Stimulated activated CD4-positive, alpha-beta T cell treated with anti-CD3 and anti-CD28 coated beads, Interleukin-12 subunit alpha, Interleukin-12 subunit beta, amount 100 ng/mL, for 4 hours (primary cell): ENCODE measurements at places on chromosomes 1 and 21.

- DNase-seq: no peak
Measured at GRCh38 chr1:12088607-12089006, 25.5 kb downstream of the TNFRSF8 start.

- DNase-seq: no peak
Measured at GRCh38 chr1:171350594-171350993, 36.6 kb downstream of the FMO4 start.

GRCh38 chr1:235597867-235598553 lies 51.6 kb downstream of the GNG4 start:
- no peak for DNase-seq

DNA sequence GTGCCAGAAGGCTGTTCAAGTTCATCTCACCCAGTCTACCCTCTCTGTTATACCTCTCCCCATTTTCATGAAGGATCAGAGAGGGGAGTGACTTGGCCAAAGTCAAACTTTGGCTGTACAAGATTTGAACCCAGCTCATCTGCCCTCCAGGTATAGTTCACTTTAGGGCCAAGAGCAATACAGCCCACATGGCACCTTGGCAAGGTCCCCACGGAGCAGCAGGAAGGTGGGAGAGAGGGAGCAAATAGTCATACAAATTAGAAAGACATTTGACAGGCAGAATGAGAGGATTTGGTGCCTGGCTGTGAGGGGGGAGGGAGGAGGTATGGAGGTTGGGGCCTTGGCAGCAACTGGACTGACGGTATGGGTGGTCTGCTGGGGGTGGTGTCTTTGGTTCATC lies 1.0 kb downstream of the HPCAL4 start:
- DNase-seq: no peak

- no peak for DNase-seq
Measured at GRCh38 chr1:16717336-16718098, 22.8 kb upstream of the RNU1-4 start.

GRCh38 chr21:44854391-44854663 lies 19.2 kb downstream of the PTTG1IP start:
- no peak for DNase-seq

- no peak for DNase-seq
Measured at GRCh38 chr1:25893116-25893515, 13.1 kb downstream of the STMN1 start.

DNA sequence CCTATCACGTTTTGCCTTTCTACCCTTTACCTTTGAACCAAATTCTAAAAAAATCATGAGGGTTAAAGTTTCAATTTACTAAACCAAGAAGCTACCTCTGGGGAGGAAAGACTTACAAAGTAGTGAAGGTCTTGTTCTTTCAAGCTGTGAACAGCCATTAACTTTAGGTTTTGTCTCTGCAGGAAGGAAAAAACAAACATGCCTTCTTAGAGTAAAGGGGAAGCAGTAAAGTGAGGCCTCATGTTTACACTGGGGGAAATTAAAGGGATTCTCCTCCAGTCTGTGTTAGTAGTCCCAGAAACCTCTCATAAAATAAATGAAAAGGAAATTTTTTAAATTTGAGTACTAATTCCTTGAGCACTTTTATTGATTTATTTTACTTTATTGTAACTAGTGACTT lies 780.2 kb upstream of the ADGRL2 start:
- DNase-seq: no peak

DNA sequence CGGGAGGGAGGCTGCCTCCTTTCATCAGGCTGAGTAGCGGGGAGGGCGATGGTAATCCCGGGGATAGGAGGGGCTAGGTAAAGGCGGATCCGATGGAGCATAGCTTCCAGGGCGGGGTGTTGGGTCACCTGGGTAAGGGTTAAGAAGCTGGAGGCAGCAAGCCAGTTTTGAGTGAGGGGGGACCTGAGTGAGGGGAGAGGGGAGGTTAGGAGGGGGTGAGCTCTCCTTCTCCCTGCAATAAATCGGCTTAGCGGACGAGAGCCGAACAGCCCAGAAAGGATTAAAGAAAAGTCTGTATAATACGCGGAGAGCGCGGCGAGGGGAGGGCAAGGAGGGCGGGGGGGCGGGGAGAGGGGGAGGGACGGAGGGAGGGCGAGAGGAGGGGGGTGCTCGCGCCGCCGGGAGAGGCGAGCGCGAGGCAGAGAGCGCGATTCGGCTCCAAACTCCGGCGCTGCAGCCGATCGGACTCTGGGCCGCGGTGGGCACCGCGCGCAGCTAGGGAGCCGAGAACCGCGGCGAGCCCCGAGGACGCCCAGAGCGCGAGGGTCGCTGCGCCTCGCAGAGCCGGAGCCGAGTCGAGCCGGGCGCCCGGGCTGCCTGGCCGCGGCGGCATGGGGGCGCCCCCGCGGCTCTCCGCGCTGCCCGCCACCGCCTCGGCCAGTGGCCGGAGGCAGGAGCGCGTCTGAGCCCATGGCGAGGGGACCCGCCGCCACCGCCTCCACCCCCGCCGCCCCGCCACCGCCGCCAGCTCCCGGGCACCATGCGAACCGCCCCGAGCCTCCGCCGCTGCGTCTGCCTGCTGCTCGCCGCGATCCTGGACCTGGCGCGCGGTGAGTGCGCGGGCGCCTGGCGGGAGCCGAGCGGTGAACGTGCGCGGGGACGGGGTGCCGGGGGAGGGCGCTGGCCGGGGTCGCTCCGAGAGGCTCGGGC lies at the start of gene IGSF21:
Gene IGSF21 (plus strand): TSS at position 430 of the 930 bp plus-strand sequence. CDS start 331 bp downstream, at position 761.
- no peak for DNase-seq

- DNase-seq: no peak
Measured at GRCh38 chr21:42411891-42412635, 8.4 kb downstream of the UBASH3A start.

DNA sequence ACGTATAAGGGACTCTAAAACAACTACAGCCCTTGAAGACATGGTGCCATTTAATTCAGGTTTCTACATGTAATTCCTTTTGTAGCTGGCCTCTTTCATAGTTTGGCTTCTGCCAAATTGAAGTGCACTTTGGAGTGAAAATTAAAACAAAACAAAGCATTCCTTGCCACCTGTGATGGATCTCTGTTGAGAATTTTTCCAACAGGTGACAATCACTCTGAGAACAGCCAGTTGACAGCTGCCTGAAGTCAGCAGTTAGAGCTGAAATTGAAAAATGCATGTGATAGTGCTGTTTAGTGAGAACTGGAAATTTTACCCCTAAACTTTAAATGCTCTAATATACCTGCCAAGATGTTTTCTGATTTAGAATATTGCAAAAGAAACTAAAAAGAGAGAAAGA lies 134.5 kb downstream of the SNX7 start:
- no peak for DNase-seq

DNA sequence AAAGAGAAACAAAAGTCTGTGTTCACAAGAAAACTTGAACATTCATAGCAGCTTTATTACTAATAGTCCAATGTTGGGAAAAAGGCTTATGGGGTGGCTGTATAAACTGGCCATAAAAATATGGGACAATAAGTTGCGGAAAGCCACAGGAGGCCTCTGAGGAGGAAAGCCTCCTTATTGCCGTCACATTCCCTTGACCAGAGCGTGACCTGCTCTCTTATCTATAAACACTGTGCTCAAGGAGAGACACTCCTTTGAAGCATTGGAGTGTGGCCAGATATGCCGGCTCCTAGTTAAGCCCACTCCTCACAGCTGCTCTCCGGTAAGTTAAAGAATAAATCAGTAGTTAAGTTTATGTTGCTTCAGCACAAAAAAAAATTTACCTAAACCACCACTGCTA lies 19.7 kb downstream of the OR6Y1 start:
- no peak for DNase-seq

GRCh38 chr1:216014086-216014485 lies 409.2 kb downstream of the USH2A start:
- no peak for DNase-seq

- DNase-seq: no peak
Measured at GRCh38 chr1:153941826-153942725, 4.4 kb downstream of the DENND4B start.

- DNase-seq: no peak
Measured at GRCh38 chr1:106515375-106515774, 541.1 kb upstream of the PRMT6 start.

DNA sequence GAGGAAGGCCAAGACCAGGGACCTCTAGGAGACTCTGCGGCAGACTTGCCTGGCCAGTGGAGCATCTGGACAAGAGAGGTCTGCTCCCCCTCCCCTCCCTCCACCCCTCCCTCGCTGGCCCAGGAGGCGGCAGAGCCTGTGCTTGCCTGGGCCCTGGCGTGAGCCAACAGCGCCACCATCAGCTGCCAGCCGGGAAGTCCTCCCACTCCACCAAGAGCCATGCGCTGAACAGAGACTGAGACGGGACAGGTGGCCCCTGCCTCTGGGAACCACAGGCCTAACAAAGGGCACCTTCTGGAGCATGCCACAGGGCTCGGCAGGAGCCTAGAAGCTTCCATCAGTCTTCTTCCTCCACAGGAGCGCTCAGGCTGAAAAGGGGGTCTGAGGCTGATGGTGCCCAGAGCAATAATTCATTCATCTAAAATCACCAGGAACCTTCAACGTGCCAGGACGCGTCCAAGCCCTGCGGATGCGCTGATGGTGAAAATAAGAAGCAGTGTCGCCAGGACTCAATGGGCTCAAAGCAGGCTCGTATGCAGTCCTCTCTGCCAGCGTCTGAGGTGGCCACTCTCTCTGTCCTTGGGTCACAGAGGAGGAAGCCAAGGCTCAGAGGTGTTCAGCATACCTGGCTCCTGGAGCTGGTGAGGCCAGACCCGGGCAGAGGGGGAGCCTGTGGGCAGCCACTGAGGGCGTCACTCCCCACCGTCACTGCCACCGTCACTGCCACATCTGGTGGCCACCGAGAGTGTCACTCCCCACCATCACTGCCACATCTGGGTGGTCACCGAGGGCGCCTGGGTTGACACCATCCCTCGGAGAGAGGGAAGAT lies 161.2 kb downstream of the NPHP4 start:
- DNase-seq: no peak

DNA sequence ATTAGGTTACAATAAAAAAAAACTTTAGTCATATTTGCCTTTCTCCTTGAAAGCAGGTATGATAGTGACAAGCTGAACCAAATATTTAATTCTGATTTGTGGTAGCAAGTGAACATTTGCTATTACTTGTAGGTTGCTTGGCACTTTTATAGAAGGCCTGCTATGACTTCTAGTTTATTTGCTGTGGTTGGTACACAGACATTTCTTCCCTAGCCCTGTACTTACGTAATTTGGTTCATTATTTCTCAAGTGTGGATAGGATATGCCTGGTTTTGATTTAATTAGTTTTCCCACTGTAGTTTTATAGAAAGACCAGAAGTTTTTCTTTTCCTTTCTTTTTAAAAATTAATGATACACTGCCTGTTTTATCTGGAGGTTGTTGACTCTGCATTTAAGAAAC lies 55.9 kb downstream of the PPP2R5A start:
- no peak for DNase-seq

- no peak for DNase-seq
Measured at GRCh38 chr1:210565306-210565705, 236.6 kb downstream of the HHAT start.

- DNase-seq: no peak
Measured at GRCh38 chr1:64675718-64676345, 69.0 kb upstream of the RAVER2 start.

DNA sequence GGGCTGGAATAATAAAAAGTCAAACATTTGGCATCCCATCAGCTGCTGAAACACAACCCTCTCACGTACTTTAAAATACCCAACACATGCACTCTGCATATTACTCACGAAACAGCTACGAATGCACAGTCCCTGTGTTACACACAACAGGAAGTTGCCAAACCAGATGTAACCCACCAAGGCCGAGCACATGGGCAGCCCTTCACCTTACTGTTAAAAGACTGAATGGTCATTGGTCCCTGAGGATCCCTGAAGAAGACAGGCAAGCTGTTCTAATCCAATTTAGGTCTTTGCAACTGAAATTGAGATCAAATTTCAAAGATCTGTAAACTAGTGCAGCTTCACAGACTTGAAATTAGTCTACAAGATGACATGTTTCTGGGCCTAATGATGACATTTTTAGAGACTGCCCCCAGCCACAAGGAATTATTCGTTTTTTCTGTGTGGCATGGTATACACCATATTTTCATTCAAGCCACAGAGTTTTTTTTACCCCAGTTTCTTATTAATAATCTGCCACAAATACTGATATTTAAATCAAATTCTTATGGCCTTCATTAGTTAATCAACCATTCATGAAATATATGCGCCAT lies 25.6 kb upstream of the IER5 start:
- DNase-seq: no peak

DNA sequence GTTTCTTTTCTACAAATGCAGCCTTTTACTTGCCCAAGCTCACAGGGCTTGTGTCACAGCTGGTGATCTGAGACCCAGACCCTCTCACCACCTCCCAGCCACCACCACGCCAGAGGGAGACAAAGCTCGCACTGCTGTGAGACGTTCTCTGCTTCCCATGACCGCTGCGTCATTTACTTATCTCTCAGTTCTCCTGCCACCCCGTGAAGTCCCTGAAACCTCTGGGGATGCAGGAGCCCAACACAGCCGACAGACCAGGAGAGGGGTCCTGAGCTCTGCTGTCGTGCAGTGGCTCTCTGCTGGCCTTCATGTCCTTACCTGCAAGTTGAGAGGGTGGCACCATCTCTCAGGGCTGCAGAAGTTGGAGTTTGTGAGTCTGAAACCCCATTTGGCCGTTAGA lies 77.7 kb downstream of the SLC16A1 start:
- DNase-seq: no peak

GRCh38 chr1:211259638-211260126 lies 516 bp downstream of the RCOR3 start:
- peak; percentile 54 for DNase-seq

- DNase-seq: no peak
Measured at GRCh38 chr1:211588711-211589110, 9.8 kb upstream of the SLC30A1 start.

DNA sequence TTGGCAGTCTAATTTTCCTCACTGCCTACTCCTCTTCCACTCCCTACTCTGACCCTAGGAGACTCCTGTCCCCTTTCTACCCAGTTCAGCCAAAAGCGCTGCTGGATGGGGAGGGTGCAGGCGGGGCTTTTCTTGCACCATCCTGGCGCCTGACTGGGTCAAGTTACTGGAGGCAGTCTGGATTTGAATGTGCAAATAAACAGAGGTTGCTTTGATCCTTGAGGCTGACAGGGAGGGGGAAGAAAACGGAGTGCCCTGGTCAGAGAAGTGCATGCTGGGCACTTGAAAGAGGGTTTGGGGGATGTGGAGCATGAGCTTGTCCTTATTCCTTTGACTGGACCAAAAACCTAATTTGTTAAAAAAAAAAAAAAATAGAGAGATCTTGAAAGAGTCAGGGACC lies 76.8 kb upstream of the SOX13 start:
- DNase-seq: no peak

DNA sequence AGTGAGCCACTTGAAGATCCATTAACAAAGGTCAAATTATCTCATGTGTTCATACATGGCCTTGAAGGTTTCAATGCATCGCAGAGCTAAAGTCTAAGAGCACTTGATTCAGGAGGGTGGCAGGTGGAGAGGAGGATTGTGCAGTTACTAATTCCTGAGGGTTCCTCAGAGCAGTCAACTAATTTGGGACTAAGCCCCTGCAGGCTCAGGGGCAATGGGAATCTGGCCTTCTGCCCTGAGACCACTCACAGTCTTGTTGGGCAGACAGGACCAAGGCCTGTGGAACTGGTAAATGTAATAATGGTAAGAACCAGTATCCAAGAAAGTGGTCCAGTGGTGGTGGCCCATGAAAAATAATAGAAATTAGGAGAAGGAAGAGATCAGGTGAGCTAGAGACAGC lies 127.4 kb upstream of the HMGB4 start:
- no peak for DNase-seq

GRCh38 chr1:167936930-167937708 lies at the start of gene MPC2:
MPC2 (minus strand) TSS chr1:167937072; CDS start chr1:167935841, 1,231 bp downstream.
- DNase-seq: peak; percentile 59

GRCh38 chr1:198656500-198656932 lies 17.7 kb downstream of the PTPRC start:
- DNase-seq: peak; percentile 54

GRCh38 chr1:27405074-27405473 lies 12.7 kb downstream of the GPR3 start:
- DNase-seq: no peak
